ENCODE measurements at places on chromosomes 7 and 10. TPM values are rescaled to one million over a fixed set of nuclear protein-coding genes. Genes with fewer than 3 reads are reported as not detected.
A peak's percentile ranks its signal among the peaks of the same experiment; 100 is the strongest.

RPEL1 gene
- not detected for total RNA-seq

RALA gene
- 28.5 TPM for total RNA-seq

MSANTD7 gene
- 33.0 TPM for total RNA-seq

LIPK gene
- not detected for total RNA-seq

DNA sequence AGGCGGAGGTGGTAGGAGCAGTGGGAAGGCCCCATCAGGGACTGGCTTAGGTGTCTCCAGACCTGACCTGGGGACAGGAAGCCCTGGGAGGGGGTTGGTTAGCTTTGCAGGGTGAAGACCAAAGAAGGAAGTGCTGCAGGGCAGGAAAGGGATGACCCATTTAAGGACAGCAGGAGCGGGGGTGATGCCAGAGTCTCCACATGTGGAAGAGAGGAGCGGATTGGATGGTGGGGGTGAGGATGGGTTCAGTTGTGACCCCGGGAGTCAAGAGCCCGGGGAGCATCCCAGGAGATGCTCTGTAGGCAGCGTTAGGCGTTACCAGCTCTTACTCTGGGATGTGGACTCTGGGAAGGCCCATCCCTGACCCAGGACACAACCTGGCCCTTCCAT is 3.1 kb upstream of the LDB3 start:
- no peak for DNase-seq

DNA sequence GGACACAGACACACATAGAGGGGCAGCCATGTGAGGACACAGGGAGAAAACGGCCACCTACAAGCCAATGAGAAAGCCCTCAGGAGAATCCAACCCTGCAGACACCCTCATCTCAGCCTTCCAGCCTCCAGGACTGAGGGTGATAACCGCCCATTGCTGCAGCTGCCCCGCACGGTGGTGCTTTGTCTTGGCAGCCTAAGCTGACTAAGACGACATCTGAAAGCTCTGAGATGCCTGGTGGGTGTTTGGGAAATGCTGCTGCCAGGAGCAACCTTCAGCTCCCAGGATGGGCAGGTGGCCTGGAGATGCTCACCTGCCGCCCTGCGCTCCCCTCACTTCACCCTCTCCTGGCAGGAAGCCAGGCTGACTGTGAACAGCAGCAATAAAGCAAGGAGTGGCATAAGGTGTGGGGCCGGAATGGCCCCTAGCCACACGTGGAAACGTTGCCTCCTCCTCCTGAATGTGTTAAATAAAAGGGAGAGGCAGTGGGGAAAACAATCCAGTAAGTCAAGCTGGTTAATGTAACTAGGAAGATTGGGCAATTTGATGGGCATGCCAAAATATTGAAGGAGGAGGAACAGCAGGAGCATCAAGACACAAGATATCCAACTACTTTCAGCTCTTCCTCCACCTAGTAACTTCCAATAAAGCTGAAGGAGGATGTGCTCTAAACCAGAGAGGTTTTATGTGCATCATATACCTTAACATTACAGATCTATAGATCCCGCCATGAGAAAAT is 121.5 kb downstream of the TNS3 start:
- no peak for DNase-seq

DNA sequence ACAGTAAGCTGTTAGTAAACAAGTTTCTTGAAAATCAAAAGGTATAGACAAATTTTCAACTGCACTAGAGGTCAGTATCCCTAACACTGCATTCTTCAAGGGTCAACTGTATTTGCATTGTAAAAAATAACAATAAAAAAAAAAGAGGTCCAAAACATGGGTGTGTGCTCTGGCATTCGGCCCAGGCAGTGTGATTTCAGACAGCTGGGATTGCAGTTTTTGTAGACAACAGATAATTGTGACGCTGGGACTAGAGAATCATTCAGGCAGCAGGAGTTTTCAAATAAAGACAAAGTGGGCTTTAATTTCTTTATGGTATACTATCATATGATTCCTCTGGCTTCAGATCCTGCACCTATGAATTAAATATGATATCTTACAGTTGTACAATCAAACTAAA is 543.2 kb upstream of the SEMA3D start:
- no peak for DNase-seq

DNA sequence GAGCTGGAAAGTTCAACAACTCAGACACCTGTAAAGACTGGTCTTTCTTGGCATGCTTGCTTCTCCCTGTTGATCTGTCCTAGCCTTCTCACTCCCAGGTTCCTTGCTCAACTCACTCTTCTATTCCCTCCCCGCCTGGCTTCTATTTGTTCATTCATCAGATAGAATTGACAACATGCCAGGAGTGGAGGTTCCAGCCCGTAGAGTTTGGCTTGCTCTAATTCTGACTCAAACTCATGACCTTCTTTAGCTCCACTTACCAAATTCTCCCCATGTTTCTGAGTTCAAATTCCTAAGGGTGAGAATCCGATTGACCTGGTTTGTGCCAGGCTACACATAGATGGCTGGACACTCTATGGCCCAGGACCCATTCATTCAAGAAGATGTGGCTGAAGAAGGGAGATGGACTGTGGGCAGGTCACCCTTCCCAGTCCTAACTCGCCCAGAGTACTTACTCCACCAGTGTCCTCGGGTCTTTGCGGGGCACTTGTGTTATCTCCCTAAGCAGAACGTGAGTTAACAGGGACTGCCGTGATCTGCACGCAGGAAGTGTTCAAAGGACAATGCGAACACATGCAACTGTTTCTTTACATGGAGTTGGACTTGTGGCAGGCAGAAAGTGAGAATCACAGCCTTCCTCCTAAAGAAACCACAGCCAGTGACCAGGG is 4.0 kb upstream of the TMEM236 start:
- DNase-seq = no peak

- peak; percentile 56 for DNase-seq
These were observed 7.6 kb upstream of the C10orf105 start for GRCh38 chr10:71727105-71727737.

DNA sequence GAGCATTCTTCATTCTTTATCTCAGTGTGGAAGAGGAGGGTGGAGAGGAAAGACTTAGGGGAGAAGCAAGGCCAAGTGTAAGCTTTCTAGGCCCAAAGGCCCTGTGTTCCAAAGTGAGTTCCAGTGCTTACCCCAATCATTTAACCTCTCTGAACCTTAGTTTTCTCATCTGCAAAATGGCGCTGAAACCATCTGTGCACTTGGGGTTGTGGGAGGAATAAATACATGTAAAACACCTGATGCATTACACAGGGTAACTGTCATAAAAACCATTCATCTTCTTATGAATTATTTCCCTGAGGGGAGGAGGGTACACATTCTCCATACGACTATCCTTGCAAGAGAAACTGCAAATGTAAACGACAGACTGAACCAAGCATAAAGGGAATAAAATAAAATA is 19.0 kb downstream of the PIK3AP1 start:
- DNase-seq = no peak

DNA sequence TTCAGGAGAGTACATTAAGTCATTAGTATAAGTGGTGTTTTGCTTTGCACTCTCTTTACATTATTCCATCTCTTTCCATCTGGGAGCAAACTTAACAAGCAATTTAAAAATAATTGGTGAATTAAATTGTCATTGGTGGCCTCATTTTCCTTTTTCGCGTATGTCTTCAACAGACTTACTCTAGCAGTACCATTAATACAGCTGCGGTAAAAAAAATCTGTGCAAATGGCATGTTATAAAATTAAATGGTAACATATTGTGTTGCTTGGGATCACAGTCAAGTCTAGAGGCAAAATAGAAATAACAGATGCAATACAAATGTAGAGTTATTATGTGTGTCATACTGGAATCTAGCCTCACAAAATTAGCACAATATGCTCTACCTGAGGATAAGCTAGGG is 322.4 kb downstream of the PCDH15 start:
- no peak for DNase-seq

DNA sequence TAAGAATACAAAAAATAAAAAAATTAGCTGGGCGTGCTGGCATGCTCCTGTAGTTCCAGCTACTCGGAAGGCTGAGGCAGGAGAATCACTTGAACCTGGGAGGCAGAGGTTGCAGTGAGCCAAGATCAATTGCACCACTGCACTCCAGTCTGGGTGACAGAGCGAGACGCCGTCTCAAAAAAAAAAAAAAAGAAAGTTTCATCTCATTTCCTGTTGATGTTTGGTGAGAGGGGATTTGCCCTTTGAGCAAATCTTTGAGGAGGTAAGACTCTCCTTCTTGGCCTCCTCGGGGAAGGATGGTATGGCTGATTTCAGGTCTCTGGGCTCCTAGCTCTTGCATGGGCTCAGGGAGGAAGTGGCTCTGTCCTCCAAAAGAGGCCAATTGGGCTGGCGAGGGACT is 3.6 kb upstream of the GRID2IP start:
- DNase-seq = no peak

- DNase-seq = no peak
These were observed 204.7 kb downstream of the RELN start for GRCh38 chr7:103784646-103785286.

- no peak for DNase-seq
These were observed 41.6 kb downstream of the NEBL start for GRCh38 chr10:20855398-20856038.

GRCh38 chr10:104032144-104032775 is 53.4 kb downstream of the COL17A1 start:
- DNase-seq = no peak

- no peak for DNase-seq
These were observed 1375.1 kb upstream of the LRRTM3 start for GRCh38 chr10:65550761-65551160.

DNA sequence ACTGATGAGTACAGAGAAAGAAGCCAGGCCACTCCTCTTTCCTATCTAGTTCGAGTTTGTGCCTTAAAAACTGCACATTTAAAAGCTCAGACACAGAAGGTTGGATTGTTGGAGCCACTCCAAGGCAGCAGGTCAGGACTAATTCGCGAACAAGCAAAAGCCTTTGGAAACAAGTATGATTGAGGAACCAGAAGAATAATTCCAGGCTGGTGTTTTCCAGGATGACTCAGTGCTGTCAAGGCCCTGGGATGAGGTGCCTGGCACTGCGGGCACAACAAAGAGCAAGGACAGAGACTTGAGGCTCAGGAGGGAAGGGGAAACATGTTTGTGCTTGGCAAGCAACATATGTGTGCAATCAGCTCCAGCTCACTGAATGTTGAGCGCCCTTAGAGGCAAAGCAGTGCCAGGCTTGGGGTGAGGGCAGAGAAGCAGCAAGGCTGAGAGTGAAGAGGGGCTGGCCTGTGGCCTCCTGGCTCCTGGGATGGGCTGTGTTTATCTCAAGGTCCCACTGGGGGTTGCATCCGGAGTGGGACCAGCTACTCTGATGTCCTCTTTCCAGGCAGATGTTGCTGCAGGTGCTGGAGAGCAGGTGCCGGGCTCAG is 44.1 kb downstream of the VSTM4 start:
- no peak for DNase-seq

DNA sequence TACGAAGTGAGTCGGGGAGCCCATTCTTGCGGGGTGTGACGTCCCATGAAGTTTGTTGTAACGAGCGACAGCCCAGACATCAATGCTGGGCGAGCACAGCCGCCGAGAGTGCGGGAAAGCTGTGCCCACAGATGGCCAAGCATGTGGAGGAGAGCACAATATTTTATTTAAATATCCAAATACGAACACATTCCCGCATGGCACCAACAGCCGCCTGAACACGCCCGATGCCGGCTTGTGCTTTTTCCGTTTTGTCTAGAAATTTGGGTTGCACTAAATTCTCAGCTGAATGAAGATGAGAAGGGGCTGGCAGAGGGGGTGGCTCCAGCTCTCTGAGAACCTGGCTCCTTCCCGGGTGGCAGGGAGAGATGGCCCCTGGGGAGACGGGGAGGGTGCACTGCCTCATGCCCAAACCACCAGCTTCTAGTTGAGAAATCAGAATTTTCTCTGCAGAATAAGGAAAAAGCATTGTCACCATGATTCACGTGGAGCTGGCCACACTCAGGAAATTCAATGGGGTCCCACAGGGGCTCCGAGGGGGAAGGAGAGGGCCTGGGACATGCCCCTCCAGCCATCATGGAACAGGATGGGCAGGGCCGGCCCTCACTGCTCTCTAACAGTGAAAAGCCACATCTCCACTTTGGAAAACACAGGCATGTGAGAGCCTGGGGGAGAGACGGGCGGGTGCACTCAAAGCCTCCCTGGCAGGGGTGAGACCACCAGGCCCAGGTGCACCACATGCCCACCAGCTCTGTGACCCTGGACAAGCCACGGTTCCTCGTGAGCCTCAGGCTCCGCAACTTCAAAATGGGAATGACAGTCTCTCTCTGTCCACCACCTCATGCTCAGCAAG is 48.3 kb downstream of the EBF3 start:
- no peak for DNase-seq

Measured in activated T-cell treated with anti-CD3 and anti-CD28 coated beads, Interleukin-2, amount 50 U/mL, for 4 hours (primary cell).